ENCODE measurements at places on chromosomes 6 and 20.
A peak's percentile ranks its signal among the peaks of the same experiment; 100 is the strongest.

DNA sequence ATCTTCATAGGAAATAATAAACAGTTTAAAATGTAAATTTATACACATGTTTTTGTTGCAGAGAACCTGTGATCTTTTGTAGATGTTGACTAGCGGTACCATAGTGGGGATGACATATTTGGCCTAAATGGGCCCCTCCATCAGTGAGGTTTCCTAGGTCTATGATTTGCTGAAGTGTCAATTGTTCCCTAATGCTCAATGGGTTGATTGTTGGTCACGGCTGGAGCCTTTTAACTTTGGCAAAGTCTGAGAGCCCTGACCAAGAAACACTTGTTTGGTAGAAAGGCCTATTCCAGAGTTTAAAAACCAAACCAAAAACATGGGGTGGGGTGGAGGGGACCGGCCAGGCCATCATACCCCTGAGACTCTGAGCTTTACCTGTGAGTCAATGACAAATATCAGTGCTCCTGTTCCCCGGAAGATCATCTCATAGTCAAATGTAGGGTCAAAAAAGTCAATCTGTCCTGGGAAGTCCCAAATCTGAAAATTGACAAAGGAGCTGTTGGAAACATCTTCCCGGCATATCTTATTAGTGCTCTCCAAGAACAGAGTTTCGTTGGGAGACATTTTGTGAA lies 25.1 kb downstream of the RRAGD start:
- H3K27me3 ChIP-seq, result no peaks in the 10 kb centered on the region
- no peak overlapping the region for H3K4me3 ChIP-seq
- peak overlapping the region; percentile 35 for H3K27ac ChIP-seq
- H3K36me3 ChIP-seq, result peaks cover 2% of the 10 kb centered on the region

- H3K4me1 ChIP-seq, result no peaks in the 10 kb centered on the region
- DNase-seq, result no peak
- H3K4me3 ChIP-seq, result no peak overlapping the region
- no peaks in the 10 kb centered on the region for H3K36me3 ChIP-seq
- no peak overlapping the region for H3K27ac ChIP-seq
- peaks cover 5% of the 10 kb centered on the region for H3K27me3 ChIP-seq
Measured at GRCh38 chr6:113684382-113684901, 172.7 kb upstream of the MARCKS start.

GRCh38 chr20:63381781-63382431 lies 20.8 kb upstream of the CHRNA4 start:
- peaks cover 2% of the 10 kb centered on the region for H3K36me3 ChIP-seq
- peak; percentile 65 for DNase-seq
- peaks cover 6% of the 10 kb centered on the region for H3K27me3 ChIP-seq
- no peak overlapping the region for H3K27ac ChIP-seq
- H3K4me1 ChIP-seq, result no peaks in the 10 kb centered on the region

GRCh38 chr6:144586986-144587385 lies 301.9 kb downstream of the UTRN start:
- H3K27me3 ChIP-seq, result no peaks in the 10 kb centered on the region
- no peak for DNase-seq
- H3K27ac ChIP-seq, result no peak overlapping the region
- H3K4me1 ChIP-seq, result peaks cover 29% of the 10 kb centered on the region
- H3K36me3 ChIP-seq, result peaks cover 20% of the 10 kb centered on the region

DNA sequence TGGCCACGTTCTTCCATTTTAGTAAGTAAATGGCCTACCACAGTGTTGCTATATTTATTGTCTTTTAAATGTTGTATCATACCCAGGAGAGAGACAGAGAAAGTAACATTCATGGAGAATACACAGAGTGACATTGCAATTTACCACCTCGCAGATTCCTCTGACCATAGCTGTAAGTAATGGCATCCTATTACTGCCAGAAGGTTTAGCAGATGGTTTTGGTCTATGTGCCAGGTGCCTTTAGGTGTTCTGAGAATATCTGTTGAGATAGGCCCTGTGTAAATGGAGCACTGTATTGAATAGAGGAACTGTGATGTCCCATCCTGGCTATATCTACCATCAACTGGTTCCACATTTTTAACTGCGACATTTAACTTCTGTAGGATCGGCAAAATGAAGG lies 559.6 kb downstream of the KIF16B start:
- no peaks in the 10 kb centered on the region for H3K36me3 ChIP-seq
- no peak for DNase-seq
- no peak overlapping the region for H3K4me3 ChIP-seq
- no peaks in the 10 kb centered on the region for H3K4me1 ChIP-seq

DNA sequence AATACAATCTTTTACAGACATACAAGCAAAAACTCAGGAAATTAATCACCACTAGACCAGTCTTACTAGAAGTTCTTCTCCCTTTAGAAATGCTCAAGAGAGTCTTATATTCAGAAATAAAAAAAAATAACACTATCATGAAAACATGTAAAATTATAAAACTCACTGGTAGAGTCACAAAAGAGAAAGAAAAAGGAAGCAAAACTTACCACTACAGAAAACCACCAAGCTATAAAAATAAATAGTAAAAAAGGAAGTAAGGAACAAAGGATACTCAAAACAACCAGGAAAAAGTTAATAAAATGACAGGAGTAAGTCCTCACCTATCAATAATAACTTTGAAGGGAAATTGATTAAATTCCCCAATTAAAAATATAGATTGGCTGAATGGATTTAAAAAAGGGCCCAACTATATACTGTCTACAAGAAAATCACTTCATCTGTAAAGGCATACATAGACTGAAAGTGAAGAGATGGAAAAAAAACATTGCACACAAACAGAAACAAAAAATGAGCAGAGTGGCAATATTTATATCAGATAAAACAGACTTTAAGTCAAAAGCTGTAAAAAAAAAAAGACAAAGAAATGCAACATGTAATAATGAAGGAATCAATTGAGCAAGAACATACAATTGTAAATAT lies 489.5 kb downstream of the KIF16B start:
- no peak for DNase-seq
- no peak overlapping the region for H3K4me3 ChIP-seq
- H3K27me3 ChIP-seq, result no peaks in the 10 kb centered on the region
- no peak overlapping the region for H3K27ac ChIP-seq
- H3K4me1 ChIP-seq, result no peaks in the 10 kb centered on the region

DNA sequence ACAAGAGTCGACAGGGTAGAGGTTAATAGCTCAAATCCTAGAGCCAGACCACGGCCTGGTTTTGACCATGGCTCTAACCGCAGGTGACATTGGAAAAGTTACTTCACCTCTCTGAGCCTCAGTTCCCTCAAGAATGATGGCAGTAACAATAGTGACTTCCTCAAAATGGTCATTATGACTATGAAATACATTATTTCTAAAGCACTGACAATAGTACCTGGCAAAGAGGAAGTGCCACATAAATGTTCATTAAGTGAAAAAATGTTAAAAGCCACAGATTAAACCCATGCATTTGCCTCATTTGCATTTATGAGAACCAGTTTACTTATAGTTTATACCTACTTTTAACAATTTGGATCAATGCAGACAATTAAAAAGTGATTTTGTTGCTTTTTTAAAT lies 12.3 kb downstream of the BTBD3 start:
- H3K27ac ChIP-seq, result no peak overlapping the region
- H3K27me3 ChIP-seq, result no peaks in the 10 kb centered on the region
- H3K4me3 ChIP-seq, result no peak overlapping the region
- no peak for DNase-seq
- no peaks in the 10 kb centered on the region for H3K36me3 ChIP-seq

GRCh38 chr6:18132346-18132745 lies 9.9 kb upstream of the NHLRC1 start:
- no peak overlapping the region for H3K4me3 ChIP-seq
- peaks cover 11% of the 10 kb centered on the region for H3K36me3 ChIP-seq
- peaks cover 6% of the 10 kb centered on the region for H3K4me1 ChIP-seq
- H3K27ac ChIP-seq, result no peak overlapping the region
- no peak for DNase-seq
- H3K27me3 ChIP-seq, result no peaks in the 10 kb centered on the region

- no peak overlapping the region for H3K4me3 ChIP-seq
- no peaks in the 10 kb centered on the region for H3K36me3 ChIP-seq
- H3K27me3 ChIP-seq, result peaks cover 14% of the 10 kb centered on the region
- no peak for DNase-seq
- H3K4me1 ChIP-seq, result no peaks in the 10 kb centered on the region
Measured at GRCh38 chr6:36713846-36714245, 16.2 kb downstream of the RAB44 start.

DNA sequence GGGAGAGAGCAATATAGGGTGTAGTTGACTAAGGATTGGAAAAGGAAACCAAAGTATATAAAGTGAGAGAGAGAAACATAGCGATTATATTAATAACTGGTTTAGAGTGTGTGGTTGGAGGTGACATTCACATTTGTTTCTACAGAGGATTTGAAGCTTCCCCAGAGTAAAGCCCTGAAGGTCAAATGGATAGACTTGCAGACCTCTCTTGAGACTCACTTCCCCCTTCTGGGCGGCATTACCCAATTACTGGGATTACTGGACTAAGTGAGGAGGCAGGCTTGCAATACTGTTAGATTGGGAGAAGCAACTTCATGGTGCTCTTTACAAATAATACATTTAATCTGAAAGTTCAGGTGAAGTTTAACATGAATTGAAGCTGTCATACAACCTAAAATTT lies 10.7 kb downstream of the FIG4 start:
- H3K27ac ChIP-seq, result no peak overlapping the region
- no peak for DNase-seq
- no peaks in the 10 kb centered on the region for H3K27me3 ChIP-seq
- H3K4me3 ChIP-seq, result no peak overlapping the region
- peaks cover 6% of the 10 kb centered on the region for H3K4me1 ChIP-seq

GRCh38 chr6:43743682-43744381 lies 26.2 kb upstream of the VEGFA start:
- no peaks in the 10 kb centered on the region for H3K4me1 ChIP-seq
- peaks cover 23% of the 10 kb centered on the region for H3K27me3 ChIP-seq
- H3K27ac ChIP-seq, result no peak overlapping the region
- no peak overlapping the region for H3K4me3 ChIP-seq
- DNase-seq, result peak; percentile 3
- no peaks in the 10 kb centered on the region for H3K36me3 ChIP-seq

DNA sequence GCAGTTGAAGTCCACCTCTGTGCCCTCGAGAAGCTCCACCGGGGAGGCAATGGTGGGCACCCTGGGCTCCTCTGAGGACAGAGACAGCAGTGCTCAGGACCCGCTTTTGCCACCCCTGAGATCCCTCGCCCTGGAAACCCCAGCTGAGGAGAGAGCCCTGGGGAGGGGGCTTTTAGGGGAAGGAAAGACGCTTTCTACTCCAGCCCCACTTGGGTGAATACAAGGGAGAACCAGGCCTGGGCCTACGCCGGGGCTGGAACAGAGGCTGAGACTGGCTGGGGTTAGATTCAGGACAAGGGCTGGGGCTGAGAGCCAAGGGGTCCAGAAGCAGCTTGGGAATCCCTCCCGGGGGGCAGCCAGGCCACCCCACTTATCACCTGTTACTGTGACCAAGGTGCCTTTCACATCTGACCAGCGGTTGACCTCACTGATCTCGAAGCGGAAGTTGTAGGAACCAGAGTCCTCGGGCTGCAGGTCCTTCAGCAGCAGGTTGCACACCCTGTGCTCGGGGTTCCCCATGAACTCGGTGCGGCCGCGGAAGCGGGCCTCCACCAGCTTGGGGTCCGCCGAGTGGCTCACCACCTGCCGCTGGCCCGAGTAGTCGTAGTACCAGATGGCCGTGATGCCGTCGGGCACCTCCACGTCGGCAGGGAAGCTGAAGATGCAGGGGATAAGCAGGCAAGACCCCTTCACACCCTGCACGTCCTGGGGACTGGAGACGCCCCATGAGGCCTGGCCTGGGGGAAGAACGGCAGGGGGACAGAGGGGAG lies 6.2 kb downstream of the SIGLEC1 start:
- no peak for DNase-seq
- no peaks in the 10 kb centered on the region for H3K36me3 ChIP-seq
- no peak overlapping the region for H3K27ac ChIP-seq
- peaks cover 3% of the 10 kb centered on the region for H3K27me3 ChIP-seq
- H3K4me1 ChIP-seq, result no peaks in the 10 kb centered on the region
- no peak overlapping the region for H3K4me3 ChIP-seq

- DNase-seq, result no peak
- H3K4me1 ChIP-seq, result no peaks in the 10 kb centered on the region
- H3K36me3 ChIP-seq, result no peaks in the 10 kb centered on the region
- H3K4me3 ChIP-seq, result no peak within 1 kb of the TSS
- H3K27ac ChIP-seq, result no peak within 1 kb of the TSS
- peaks cover 2% of the 10 kb centered on the region for H3K27me3 ChIP-seq
Measured at GRCh38 chr6:49636713-49637349, at the start of gene RHAG. Gene RHAG, minus strand, starts transcription at chr6:49636839. Its CDS starts 27 bp downstream, at chr6:49636812.

- no peaks in the 10 kb centered on the region for H3K27me3 ChIP-seq
- peaks cover 2% of the 10 kb centered on the region for H3K4me1 ChIP-seq
- H3K36me3 ChIP-seq, result peaks cover 2% of the 10 kb centered on the region
- no peak overlapping the region for H3K4me3 ChIP-seq
- no peak for DNase-seq
- no peak overlapping the region for H3K27ac ChIP-seq
Measured at GRCh38 chr6:89566930-89567629, 71.5 kb downstream of the LYRM2 start.

- H3K4me3 ChIP-seq, result no peak overlapping the region
- peaks cover 16% of the 10 kb centered on the region for H3K27me3 ChIP-seq
- DNase-seq, result no peak
- H3K27ac ChIP-seq, result no peak overlapping the region
- H3K4me1 ChIP-seq, result peaks cover 3% of the 10 kb centered on the region
Measured at GRCh38 chr6:14333556-14334305, 216.2 kb downstream of the CD83 start.

GRCh38 chr6:32109114-32109764 lies at the start of gene TNXB:
Gene TNXB, minus strand, starts transcription at chr6:32109338. Its CDS starts 11,140 bp downstream, at chr6:32098198.
- no peak for DNase-seq
- H3K36me3 ChIP-seq, result peaks cover 4% of the 10 kb centered on the region
- peaks cover 6% of the 10 kb centered on the region for H3K4me1 ChIP-seq
- no peak within 1 kb of the TSS for H3K27ac ChIP-seq
- no peak within 1 kb of the TSS for H3K4me3 ChIP-seq

- H3K36me3 ChIP-seq, result peaks cover 1% of the 10 kb centered on the region
- H3K27ac ChIP-seq, result no peak overlapping the region
- H3K4me1 ChIP-seq, result peaks cover 15% of the 10 kb centered on the region
- peaks cover 71% of the 10 kb centered on the region for H3K27me3 ChIP-seq
- H3K4me3 ChIP-seq, result no peak overlapping the region
Measured at GRCh38 chr6:6512711-6513110, 75.8 kb upstream of the LY86 start.

GRCh38 chr6:139361211-139361610 lies 13.2 kb downstream of the CITED2 start:
- no peak for DNase-seq
- no peaks in the 10 kb centered on the region for H3K36me3 ChIP-seq
- no peaks in the 10 kb centered on the region for H3K27me3 ChIP-seq
- H3K4me3 ChIP-seq, result no peak overlapping the region

GRCh38 chr20:17960927-17961586 lies 7.5 kb downstream of the SNX5 start:
- no peak for DNase-seq
- H3K27me3 ChIP-seq, result no peaks in the 10 kb centered on the region
- H3K4me3 ChIP-seq, result no peak overlapping the region
- H3K36me3 ChIP-seq, result peaks cover 30% of the 10 kb centered on the region
- no peak overlapping the region for H3K27ac ChIP-seq

GRCh38 chr6:20236909-20237600 lies 24.8 kb upstream of the MBOAT1 start:
- no peak overlapping the region for H3K4me3 ChIP-seq
- DNase-seq, result no peak
- H3K27ac ChIP-seq, result no peak overlapping the region
- H3K27me3 ChIP-seq, result no peaks in the 10 kb centered on the region

Measured in activated naive CD8-positive, alpha-beta T cell treated with anti-CD3 and anti-CD28 coated beads, Interleukin-2, amount 10 ng/mL, durations not matched to agents 7 days and 5 days (primary cell).